Cortex of kidney (tissue), 1 donor: ENCODE measurements at places on chromosomes 2 and 18.

- no peak for DNase-seq
These were observed 557 bp upstream of the E2F6 start for GRCh38 chr2:11466307-11467128.

- DNase-seq = no peak
These were observed 633 bp downstream of the NABP1 start for GRCh38 chr2:191678437-191679100.

- no peak for DNase-seq
These were observed 1017.6 kb upstream of the PIK3C3 start for GRCh38 chr18:40937386-40937785.

GRCh38 chr2:65818873-65819451, 386.6 kb upstream of the SPRED2 start:
- DNase-seq = no peak

DNA sequence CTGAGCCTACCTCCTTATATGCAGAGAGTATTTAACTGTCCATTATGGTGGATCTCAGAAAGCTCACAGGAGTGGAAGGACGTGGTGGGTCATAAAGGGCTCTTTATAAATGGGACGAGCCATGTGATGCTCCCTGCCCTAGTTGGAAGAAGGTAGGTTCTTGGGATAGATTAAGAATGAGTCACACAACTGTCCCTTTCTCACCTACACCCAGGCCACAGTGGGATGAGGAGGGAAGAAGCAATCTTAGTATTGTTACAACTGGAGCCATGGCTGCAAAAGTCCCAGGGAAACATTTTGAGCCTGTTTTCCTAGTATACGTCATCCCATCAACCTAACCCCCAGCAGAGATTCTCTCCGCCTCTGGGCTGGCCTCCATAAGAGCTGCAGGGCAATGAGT, 229.9 kb downstream of the TTC32 start:
- DNase-seq = no peak

DNA sequence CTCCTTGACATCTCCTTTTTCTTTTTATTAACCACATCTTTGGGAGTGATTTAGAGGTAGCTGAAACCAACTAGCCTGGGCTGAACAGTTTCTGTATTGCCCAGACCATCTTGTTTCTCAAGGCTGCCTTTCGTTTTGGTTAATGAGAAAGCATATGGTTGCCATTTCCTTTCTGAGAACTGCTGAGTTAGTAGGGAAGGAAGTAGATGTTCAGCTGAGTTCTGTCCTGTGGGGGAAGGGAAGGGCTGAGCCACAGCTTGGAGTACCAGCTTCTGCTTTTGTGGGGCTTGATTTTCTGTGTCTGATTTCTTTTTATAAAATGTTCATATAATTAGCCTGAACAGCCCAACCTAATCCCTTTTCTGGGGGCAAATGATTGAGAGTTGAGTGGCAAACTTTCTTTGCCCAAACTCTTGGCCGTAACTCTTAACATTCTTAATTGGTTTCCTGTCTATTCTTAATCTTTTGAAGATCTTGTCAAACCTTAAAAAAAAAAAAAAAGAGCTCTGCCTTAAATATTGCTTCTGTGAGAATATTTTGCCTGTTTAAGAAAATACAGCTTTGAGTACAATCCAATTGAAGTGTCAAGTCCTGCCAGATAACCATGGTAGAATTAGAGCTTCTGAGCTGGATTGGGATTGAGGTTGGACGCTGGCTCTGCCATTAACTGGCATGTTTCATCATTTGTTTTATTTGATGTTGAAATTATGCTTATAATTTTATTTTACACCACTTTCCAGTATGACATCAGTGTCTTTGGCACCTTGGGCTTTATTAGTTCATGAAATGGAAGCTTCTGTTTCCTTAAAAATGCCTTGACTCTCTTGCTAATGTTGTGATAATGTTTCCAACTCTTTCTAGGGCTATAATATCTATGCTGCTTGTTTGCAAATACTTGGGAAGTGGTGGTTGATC, 1.9 kb upstream of the NABP1 start:
- DNase-seq = no peak

DNA sequence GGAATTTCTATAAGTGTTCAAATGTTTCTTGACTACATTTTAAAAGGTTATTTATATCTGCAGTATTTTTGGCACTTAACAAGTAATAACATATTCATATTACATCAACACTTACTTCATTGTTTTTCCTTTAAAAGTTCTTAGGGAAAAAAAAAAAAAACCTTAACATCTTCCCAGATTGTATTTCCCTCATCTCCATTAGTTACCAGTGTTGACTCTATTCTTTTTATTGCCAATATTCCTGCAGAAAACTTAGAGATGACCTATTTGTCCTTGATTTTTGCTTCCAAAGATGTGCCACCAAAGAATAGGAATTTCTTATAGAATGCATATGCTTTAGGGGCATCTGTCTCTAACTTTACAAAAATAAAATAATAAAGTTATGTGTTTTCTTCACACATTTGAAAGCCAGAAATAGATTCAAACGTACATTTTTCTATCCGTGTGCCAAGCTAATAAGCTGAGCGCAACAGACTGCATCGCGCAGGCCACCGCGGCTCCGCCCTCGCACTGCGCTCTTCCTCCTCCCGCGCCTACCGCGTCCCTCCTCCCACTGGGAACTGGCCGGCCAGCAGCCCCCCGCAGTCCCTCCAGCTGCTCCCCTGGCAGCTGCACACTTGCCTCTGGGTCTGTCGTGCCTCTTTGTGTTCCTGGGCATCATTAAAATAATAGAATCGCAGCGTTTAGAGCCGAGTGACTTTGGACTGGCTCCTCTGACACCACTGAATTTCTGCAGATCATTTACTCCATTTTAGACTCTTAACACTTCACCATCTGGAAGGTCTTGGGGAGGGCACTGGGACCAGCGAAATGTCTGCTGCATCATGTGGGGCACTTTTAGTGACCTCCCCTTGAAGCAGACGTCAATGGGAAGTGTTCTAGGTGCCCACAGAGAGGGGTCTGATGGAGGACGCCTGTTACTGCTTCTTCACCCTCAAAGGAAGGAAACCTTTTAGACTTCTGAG, 21.2 kb upstream of the NAB1 start:
- DNase-seq = no peak

- no peak for DNase-seq
These were observed 10.7 kb downstream of the RPL31 start for GRCh38 chr2:101012706-101013181.

DNA sequence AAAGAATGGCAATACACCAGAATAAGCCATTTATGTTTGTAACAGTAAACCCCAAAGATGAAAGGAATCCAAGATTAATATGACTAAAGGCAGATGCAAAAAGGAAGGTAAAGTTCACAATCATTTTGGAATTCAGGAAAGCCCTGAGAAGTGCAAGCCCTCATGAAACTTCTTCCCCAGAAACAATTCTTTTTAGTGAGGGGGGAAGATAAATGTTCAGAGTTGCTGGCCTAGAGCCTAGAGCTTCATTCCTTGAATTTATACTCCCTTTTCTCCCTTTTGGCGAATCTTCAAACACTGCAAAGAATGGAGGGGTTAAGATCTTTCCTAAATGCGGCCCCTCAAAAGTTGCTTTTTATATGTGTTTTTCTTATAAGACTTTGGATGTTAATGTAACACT, 368.8 kb downstream of the MEIS1 start:
- DNase-seq = no peak

- DNase-seq = no peak
These were observed 117.2 kb downstream of the SLC4A3 start for GRCh38 chr2:219744600-219744999.

DNA sequence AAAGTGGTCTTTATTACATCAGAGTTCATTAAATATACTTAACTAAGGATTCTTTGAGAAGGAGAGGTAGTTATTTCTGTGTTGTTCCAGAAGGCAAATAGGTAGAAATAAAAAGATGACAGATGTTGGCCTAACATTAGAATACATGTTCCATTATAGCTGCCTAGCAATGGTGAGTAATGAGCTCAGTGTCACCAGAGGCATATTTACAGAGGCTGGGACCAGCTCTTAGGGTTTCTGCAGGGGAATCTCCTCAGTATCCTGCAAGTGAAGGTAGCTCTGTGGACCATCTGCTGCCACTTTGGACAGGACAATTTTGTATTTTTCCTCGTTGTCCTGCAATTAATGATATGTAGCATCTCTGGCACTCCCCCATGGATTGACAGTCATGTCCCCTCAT, 416.0 kb downstream of the THSD7B start:
- DNase-seq = no peak

DNA sequence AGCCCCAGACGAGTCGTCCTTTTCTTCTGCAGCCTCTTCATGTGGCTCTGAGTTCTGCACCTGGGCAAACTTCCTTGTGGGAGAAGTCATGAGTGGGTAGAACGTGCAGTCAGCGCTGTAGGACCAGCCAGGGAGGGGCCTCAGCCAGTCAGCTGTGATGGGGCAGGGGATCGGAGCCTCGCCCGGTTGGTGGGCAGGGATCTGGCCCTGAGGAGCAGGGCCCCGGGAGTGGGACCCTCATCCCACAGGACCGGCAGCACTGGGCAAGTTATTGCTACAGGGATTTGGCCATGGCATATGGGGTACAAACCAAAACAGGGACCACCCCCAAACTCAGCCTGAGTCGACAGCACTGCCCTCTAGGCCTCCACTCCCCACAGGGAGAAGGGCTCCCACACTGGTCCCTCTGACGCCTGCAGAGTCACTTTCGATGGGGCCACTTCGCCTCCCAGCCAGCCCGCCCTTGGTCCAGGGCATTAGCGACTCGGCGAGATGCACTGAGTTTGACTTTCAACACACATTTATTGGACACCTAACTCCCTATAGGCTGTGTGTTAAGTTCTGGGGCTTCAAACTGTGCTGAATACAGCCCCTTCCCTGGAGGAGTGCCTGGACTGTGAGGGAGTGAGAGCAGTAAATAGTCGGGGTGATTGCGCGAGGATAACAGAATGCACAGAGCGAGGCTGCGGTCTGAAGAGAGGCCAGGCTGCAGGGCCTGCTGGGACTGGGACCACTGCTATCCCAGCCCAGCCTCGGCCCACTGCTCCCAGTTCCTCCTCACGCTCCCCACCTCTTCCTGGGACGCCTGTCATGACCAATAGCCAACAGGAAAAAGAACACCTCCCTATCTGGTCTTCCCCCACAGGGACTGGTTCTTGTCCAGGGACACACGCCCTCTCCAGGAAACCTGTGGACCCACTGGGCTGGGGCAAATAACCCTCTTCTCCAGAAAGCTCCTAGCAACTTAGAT, 55.9 kb downstream of the SDC1 start:
- DNase-seq = no peak

DNA sequence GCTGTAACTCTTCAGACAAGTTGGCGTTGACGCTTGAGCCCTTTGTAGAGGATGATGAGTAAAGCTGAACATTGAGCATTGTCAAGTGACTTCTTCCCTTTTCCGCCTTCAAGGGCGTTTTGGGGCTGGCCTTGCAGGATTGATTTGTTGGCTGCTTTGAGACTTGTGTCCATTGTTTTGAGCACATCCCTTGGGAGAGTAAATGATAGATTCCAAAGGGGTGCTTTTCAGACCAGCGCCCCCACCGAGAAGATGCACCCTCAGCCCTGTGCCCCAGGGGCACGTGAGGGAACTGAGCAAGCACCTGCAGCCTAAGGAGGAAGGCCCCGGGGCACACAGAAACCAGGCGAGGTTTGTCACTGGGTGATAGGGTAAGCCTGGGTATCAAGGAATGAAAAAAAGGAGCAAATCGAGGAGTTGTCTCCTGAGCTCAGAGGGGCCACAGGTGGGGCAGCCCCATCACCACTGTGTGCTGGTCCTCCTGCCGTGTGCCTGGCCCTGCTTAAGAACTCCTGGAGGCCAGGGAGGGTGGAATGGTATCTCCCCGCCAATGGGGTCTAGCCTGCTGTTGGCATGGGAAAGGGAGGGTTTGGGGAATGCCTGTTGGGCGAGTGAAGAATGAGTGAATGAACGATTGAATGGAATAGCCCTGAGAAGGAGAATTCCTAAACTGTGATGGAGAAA, 64.0 kb downstream of the RAB31 start:
- no peak for DNase-seq

DNA sequence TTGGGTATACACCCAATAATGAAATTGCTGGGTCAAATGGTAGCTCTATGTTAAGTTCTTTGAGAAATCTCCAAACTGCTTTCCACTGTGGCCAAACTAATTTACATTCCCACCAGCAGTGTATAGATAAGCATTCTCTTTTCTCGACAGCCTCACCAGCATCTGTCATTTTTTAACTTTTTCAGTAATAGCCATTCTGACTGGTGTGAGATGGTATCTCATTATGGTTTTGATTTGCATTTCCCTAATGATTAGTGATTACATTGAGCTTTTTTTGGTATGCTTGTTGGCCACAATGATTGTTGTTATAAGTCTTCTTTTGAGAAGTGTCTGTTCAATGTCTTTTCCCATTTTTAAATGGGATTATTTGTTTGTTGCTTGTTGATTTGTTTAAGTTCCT, 50.4 kb upstream of the EPAS1 start:
- no peak for DNase-seq

- DNase-seq = no peak
These were observed 34.6 kb upstream of the B3GNT7 start for GRCh38 chr2:231360881-231361371.

DNA sequence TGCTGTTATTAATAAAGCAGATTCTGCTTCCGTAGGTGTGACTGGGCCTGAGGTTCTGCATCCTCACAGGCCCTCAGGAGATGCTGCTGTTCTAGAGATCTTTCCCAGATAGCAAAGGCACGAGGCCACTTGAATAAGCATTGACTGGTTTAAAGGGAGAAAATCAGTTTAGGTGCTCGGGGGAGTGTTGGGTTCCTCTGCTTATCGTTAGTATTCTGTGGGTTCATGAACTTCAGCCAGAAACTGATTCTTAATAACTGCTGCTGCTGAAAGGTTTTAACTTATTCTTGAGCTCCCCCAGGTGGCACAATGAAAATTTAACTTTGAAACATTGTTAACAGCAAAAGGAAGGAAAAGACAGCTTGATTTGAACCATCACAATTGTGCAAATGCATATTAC, 56.9 kb downstream of the ITGA6 start:
- no peak for DNase-seq

GRCh38 chr18:37538526-37539205, 26.9 kb downstream of the CELF4 start:
- DNase-seq = no peak

- no peak for DNase-seq
These were observed 4.2 kb downstream of the UXS1 start for GRCh38 chr2:106189764-106190468.

DNA sequence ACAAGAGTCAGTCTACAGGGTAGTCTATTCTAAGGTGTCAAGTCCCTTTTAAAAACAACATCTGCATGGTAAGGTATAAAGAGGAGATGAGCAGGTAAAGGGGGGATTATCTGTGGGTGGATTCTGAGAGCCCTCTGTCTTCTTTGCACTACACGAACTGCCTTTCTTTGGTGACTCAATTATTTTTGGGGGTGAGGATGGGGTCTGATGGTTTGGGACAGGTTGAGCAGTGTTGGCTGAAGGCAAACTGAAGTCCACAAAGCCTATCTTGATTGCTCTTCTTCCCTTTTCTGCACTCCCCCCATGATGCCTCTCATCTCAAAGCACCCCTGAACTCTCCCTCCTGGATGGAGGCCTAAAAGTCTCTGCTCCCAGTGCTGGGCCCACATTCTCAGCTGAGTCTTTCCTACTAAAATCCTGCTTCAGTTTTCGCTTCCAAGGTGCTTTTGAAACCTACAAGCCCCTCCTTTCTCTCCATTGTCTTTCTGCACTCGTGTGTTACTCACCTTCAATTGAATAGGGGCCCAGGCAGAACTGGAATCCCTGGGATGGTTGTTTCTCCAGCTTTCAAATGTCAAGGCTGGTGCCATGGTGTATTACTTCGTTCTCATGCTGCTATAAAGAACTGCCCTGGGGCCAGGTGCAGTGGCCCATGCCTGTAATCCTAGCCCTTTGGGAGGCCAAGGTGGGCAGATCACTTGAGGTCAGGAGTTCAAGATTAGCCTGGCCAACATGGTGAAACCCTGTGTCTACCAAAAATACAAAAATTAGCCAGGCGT, 64.3 kb downstream of the PRKCE start:
- DNase-seq = no peak
